Neural progenitor cell (in vitro differentiated cells): ENCODE measurements at places on chromosomes 5 and 9.

GRCh38 chr9:80366626-80367025 lies 794.9 kb downstream of the TLE4 start:
- no peak overlapping the region for H3K27ac ChIP-seq
- H3K36me3 ChIP-seq = no peaks in the 10 kb centered on the region
- no peaks in the 10 kb centered on the region for H3K27me3 ChIP-seq

DNA sequence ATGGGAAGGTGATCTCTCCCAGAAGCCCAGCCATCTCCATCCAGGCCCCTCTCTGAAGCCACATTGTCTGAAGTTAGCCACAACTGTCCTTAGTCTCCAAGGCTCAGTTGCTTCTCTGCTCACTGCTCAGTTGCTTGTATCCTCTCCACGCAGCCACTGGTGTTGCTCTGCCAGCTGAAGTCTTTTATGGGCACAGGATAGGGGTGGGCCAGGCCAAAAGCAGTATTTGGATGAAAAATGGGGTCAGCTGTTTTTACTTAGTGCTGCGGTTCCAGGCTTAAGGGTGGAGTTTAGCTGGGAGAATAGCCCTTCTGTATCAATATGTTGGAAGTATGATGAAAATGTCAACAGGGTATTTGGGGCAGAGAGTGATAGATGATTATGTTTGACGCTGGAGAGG lies 168.8 kb upstream of the PPP1R2B start:
- H3K27ac ChIP-seq = no peak overlapping the region
- H3K27me3 ChIP-seq = no peaks in the 10 kb centered on the region
- no peak for DNase-seq
- H3K4me3 ChIP-seq = no peak overlapping the region
- peaks cover 13% of the 10 kb centered on the region for H3K4me1 ChIP-seq

GRCh38 chr9:99515093-99515492 lies 293.0 kb downstream of the SEC61B start:
- no peak for DNase-seq
- no peaks in the 10 kb centered on the region for H3K4me1 ChIP-seq
- no peaks in the 10 kb centered on the region for H3K27me3 ChIP-seq
- H3K27ac ChIP-seq = no peak overlapping the region
- no peak overlapping the region for H3K4me3 ChIP-seq
- H3K36me3 ChIP-seq = no peaks in the 10 kb centered on the region

DNA sequence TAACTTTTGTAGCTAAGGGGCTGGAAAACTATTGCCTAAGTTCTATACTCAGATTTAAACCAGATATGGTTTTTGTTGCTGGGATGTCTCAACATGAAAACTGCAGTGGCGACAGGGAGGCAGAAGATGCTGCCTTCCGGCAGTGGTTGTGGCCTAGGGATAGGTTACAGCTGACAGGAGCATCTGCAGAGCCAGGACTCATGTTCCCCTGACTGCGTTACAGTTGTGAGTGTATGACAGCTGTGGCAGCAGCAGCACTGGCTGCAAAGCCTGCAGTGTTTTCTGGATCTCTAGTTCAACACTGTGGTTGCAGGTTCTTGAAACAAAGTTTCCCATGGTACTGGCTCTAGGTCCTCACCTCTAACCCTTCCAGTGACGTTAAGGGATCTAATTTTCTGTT lies 498.8 kb upstream of the CDH18 start:
- H3K4me3 ChIP-seq = no peak overlapping the region
- no peaks in the 10 kb centered on the region for H3K4me1 ChIP-seq
- no peak for DNase-seq
- no peaks in the 10 kb centered on the region for H3K27me3 ChIP-seq

DNA sequence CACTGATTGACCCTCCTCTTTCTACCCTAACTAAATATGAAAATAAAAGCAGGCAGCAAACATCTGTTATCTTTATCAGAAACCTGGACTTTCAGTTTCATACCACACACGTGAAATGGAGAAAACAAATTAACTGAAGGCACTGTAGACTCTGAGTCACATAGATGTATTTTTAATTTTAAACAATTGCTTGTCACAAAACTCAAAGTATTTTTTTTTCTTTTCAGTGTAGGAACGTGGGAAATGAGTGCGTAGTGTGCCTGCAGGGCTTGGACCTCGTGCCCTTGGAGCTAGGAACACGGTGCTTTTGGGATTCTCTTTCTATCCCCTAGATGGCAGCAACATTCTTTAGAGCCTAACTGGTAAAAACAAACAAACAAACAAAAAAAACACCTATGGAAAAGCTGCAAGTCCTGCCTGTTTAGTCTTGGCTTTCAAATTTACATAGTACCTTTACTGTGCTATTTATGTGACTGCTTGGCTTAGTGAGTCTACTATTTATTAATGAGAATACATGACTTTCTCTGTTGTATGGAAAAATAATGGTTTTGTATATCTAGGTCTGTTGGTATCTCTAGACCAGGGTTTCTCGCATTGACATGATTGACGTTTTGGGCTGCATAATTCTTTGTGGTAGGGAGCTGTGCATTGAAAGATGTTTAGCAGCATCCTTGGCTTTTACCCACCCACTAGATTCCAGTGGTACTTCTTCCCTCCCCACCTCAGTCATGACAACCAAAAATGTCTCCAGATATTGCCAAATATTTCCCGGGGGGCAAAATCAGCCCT lies 16.8 kb upstream of the ACTBL2 start:
- H3K36me3 ChIP-seq = no peaks in the 10 kb centered on the region
- H3K4me3 ChIP-seq = no peak overlapping the region
- no peak overlapping the region for H3K27ac ChIP-seq
- DNase-seq = peak; percentile 70

DNA sequence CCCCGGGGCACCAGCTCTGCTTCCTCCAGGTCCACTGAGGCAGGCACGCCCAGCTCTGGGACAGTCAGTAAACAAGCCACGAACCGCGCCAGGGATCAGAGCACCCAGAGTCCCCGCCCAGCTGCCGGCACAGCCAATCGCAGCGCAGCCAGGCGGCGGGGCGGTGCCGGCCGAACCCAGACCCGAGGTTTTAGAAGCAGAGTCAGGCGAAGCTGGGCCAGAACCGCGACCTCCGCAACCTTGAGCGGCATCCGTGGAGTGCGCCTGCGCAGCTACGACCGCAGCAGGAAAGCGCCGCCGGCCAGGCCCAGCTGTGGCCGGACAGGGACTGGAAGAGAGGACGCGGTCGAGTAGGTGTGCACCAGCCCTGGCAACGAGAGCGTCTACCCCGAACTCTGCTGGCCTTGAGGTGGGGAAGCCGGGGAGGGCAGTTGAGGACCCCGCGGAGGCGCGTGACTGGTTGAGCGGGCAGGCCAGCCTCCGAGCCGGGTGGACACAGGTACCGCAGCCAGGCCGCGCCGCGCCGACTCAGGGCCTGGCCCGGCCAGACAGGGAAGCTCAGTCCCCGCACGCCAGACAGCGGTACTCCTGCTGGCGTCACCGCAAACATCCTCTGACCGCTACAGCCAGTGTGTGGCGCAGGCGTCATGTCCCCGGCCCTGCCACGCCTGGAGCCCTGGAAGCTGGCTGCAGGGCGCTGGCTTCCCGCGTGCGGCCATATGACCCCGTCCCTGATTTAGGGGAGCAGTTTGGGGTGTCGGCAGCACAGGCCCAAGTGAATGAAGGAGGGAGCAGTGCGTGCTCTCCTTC lies at the start of gene CTSL:
Gene CTSL (plus strand): TSS at position 220 of the 810 bp plus-strand sequence. CDS start 1,485 bp downstream, outside the sequence.
- H3K27me3 ChIP-seq = peaks cover 25% of the 10 kb centered on the region
- no peaks in the 10 kb centered on the region for H3K4me1 ChIP-seq
- no peaks in the 10 kb centered on the region for H3K36me3 ChIP-seq
- DNase-seq = peak; percentile 90

GRCh38 chr5:45694971-45695803 lies 993 bp downstream of the HCN1 start:
- peak overlapping the region; percentile 59 for H3K4me3 ChIP-seq
- peak; percentile 39 for DNase-seq
- H3K27ac ChIP-seq = no peak overlapping the region
